ENCODE measurements at places on chromosomes 13 and 19.

- DNase-seq, result no peak
Measured at GRCh38 chr19:2239771-2240770, 3.4 kb downstream of the SF3A2 start.

GRCh38 chr19:11168568-11168967 lies 13.0 kb upstream of the SPC24 start:
- no peak for DNase-seq

GRCh38 chr13:23356368-23356767 lies 77.1 kb downstream of the SACS start:
- DNase-seq, result no peak

GRCh38 chr13:50196118-50196517 lies 180.9 kb downstream of the KCNRG start:
- no peak for DNase-seq

GRCh38 chr13:40181203-40181845 lies 485.1 kb downstream of the FOXO1 start:
- no peak for DNase-seq

GRCh38 chr19:18870531-18871172 lies 25.3 kb downstream of the CERS1 start:
- DNase-seq, result no peak

GRCh38 chr13:90615236-90615635 lies 732.3 kb upstream of the MIR17HG start:
- DNase-seq, result no peak

DNA sequence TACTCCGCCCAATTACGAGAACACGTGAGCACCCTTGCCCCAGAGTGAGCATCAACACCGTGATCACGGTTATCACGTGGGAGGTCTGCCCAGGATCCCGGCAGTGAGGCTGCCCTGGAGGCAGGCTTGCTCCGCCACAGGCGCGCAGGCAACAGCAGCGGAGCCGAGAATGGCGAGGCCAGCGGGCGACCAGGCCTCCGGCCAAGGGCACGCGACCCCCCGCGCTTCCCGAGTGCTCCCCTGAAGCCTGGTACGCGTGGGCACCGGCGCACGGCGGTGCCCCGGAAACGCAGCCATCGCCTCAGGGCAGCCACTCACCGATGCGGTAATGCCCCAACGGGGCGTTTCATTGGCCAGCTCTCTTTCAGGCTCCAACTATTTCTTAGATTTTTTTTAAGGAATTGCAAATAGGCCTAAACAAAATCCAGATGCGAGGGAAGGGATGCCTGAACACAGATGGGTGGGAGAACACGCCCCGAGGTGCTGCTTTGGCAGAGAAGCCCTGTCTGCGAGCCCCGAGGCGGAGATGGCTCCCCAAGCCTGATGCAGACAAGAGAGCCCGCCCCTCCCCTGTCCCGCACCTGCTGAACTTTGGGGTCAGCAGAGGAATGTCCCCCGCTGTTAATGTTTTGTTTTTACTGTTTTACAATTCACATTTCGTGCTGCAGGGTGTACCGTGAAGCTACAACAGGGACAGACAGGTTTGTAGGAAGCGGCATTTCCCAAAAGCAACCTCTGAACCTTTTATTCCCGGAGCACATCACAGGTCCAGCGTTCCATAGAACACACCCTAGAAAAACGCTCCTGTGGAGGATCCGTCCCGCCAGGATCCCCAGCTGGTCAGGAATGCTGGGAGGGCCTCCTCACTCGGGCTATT lies 132.7 kb downstream of the ZDHHC20 start:
- DNase-seq, result no peak

- no peak for DNase-seq
Measured at GRCh38 chr19:7687177-7687576, 6.5 kb downstream of the TRAPPC5 start.

DNA sequence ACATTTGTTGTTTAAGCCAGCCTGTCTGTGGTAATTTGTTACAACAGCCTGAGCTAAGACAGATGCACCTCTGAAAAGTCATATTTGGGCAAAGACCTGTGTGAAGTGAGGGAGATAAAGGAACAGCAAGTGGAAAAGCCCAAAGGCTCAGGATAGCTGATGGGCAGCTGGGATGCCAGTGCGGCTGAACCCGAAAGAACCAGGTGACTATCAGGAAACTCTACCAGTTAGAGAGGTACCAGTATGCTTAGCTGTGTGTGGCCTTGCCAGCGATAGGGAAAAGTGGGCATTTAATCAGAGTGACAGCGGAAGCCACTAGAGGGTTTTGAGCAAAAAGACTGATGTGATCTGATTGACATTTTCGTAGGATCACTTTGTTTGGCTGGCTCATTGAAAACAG lies 764.8 kb upstream of the GPC6 start:
- DNase-seq, result no peak

- DNase-seq, result no peak
Measured at GRCh38 chr13:42140494-42140893, 92.0 kb downstream of the DGKH start.

GRCh38 chr19:50959731-50960500 lies 7.1 kb upstream of the KLK5 start:
- no peak for DNase-seq

- no peak for DNase-seq
Measured at GRCh38 chr13:48501705-48502104, 31.2 kb downstream of the RCBTB2 start.

DNA sequence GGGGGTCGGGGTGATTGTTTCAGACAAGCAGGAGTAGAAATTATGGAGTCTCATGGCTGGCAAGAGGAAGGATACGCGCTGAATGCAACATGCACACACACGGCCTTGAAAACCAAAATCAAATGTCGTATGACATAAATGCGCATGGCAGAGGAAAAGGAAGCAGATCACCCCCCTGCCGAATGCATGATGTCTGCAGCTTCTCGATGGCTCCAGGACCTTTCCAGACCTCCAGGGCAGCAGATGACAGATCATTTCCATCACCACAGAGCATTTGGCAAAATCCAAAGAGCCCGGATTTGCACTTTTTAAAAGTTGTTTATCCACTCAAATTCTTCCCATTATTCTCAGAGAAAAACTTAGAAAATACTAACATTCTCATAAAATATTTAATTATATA lies 211.7 kb downstream of the NHLRC3 start:
- no peak for DNase-seq

DNA sequence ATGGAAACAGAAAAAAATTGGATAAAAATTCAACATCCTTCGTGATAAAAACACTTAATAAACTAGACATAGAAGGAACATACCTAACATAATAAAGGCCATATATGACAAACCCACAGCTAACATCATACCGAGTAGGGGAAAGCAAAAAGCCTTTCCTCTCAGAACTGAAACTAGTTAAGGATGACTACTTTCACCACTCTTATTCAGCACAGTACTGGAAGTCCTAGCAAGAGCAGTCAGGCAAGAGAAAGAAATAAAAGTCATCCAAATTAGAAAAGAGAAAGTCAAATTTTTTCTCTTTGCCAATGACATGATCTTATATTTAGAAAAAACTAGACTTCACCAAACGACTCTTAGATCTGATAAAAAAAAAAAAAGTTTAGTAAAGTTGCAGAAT lies 25.8 kb upstream of the SLC7A9 start:
- no peak for DNase-seq

DNA sequence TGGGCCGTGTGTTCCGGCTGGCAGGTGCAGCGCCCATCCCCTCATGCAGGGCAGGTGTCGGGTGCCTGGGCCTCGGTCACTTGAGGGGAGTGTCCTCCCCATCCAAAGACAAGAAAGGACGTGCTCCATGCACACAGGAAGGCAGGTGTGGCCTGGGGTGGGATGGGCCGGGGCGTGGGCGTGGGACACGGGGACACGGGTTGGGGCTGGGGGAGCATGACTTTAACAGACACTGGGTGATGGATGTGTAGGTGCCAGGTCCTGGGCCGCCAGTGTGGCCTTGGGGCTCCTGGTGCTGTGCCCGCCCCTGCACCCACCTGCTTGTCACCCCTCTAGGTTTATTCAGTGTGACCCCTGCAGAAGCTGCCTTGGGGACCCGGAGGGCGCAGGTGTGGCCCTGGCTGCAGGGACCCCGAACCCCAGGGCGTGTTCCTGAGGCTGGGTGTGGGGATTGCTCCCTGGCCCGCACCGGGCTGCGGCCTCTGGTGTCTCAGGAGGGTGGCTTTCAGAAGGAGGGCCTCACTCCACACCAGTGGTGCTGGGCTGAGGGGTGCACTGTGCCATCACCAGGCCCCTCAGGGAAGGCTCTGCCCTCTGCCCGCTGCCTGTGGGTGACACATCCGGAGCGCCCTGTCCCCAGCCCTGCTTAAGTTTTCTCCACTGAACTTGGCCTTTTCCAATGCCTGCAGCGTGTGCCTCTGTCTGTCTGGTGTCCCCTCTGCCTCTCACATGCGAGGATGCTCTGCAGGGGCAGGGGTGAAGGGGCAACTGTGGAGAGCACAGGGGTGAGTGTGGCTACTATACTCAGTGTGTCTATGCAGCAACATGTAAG lies 5.2 kb downstream of the TMEM255B start:
- DNase-seq, result no peak

- peak; percentile 77 for DNase-seq
Measured at GRCh38 chr19:21396893-21397572, at the start of gene ZNF493. ZNF493 (plus strand) TSS chr19:21397133; CDS start chr19:21397238, 105 bp downstream.

GRCh38 chr13:110818747-110819146 lies 96.1 kb downstream of the ANKRD10 start:
- no peak for DNase-seq

GRCh38 chr13:33296793-33297425 lies 11.4 kb upstream of the STARD13 start:
- no peak for DNase-seq

- DNase-seq, result peak; percentile 41
Measured at GRCh38 chr19:50556282-50557008, 11.8 kb downstream of the LRRC4B start.

DNA sequence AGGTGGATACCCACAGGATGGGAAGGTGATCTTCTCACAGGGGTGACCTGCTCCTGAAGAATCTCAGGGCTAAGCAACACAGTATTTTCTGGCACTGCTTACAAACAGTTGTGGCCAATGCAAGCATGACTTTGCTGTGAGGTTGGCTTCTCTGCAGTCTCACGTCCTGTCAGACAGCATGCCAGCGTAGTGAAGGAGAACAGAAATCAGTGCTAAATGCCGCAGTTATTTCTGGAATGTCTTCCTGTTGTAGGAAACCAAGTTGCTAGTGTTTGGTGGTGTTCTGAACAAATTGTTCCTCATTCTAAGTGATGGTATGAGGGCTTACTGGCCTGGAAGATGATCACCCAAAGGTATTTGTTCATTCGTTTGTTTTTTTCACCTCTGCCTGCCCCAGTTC lies 320.1 kb downstream of the MTUS2 start:
- DNase-seq, result no peak

DNA sequence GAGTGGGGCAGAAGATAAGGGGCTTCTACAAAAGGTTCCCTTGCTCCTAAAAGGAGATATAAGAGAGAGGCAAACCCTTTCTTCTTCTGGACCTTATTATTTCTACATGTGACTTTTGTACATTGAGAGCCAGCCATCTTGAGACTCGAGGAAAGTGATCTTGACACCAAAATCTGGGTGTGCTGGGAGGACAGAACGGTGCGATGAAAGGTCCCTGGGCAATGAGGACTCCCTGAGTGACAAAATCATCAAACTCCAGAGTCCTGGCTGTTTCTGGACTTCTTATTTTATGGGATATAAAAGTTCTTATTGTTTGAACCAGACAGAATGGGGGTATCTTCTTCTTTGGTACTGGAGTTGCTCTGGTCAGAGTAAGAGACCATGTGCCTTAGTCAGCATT lies 411.0 kb downstream of the ZNF536 start:
- DNase-seq, result no peak

- peak; percentile 55 for DNase-seq
Measured at GRCh38 chr19:3544742-3545668, 6.0 kb downstream of the TEKTIP1 start.

GRCh38 chr19:55346725-55347441 lies 7.2 kb downstream of the KMT5C start:
- DNase-seq, result no peak

- no peak for DNase-seq
Measured at GRCh38 chr19:16837035-16837362, 7.8 kb downstream of the SIN3B start.

DNA sequence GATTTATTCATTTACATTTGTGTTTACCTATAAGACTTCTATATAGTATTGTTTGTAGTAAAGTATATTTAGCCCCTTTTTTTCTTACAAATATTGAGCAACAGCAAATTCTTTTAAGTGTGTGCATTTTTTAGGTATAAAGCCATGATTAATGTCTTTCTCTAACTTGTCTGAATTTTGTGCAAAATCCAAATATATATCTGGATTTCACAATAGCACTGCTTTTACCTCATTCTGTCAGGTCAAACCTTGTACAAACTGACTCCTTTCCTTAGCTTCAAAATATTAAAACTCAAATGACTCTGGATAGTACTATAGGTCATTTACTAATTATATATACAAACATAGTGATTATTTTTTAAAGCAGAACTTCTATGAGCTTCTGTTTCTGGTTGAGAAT lies 563.0 kb upstream of the SPRY2 start:
- DNase-seq, result no peak

DNA sequence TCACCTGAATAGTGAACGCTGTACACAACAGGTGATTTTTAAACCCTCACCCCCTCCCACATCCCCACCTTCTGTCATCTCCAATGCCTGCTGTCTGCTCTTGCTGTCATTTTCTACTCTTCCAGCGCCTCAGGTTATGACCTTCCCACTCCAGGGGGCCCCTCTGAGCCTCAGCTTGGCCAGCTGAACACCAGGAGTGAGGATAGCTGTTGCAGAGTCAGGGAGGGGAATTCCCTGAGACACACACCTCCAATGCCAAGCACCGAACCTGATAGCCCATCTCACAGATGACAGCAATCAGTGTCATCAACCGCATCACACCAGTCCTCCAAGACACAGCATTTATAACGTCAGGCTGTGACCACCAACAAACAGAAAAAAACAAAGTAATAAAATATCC lies 193.5 kb downstream of the ZNF536 start:
- DNase-seq, result no peak

Measured in activated CD8-positive, alpha-beta memory T cell treated with anti-CD3 and anti-CD28 coated beads for 4 hours (primary cell).